ENCODE measurements at places on chromosomes 1 and 21.

GRCh38 chr1:87182611-87183010, 146.1 kb upstream of the LMO4 start:
- DNase-seq, result no peak

GRCh38 chr1:57590978-57591377, 167.1 kb upstream of the DAB1 start:
- no peak for DNase-seq

- no peak for DNase-seq
Observed at GRCh38 chr1:61375082-61375880, 292.9 kb downstream of the NFIA start.

DNA sequence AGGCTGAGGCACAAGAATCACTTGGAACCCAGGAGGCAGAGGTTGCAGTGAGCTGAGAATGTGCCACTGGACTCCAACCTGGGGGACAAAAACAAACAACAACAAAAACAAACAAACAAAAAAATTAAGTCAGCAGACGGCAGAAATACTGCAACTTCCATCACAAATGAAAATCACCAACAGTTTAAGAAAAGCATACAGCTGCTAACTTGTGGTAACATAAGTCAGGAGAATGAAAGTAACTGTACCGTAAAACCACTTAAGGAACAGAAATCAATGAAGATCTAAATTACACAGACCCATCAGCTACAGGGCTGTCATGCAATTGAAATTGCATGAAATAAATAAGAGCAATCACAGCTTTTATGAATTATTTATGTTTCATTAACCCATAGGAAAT, 25.0 kb downstream of the MCOLN2 start:
- DNase-seq, result no peak

- DNase-seq, result peak; percentile 44
Observed at GRCh38 chr1:165144757-165145397, 211.6 kb downstream of the LMX1A start.

DNA sequence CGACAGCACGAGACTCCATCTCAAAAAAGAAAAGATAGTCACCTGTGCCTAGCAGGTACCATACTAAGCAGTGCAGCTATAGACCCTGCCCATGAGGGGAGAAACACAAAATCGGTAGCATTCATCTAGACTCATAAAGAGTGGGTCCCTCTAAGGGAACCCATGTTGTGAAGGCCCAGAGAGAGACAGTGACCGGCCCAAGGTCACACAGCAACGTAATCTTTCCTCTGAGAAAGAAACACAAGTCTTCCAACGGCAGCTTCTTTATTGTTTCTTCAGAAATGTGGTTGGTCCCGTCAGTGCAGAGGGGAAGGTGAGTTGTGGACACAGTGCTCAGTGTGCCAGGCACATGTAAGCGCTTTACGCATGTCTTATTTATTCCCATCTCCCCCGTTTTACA, 198.6 kb upstream of the TMEM51 start:
- no peak for DNase-seq

- no peak for DNase-seq
Observed at GRCh38 chr1:226029568-226030225, 30.6 kb upstream of the SDE2 start.

GRCh38 chr1:3377604-3378279, 76.7 kb upstream of the ARHGEF16 start:
- DNase-seq, result no peak

DNA sequence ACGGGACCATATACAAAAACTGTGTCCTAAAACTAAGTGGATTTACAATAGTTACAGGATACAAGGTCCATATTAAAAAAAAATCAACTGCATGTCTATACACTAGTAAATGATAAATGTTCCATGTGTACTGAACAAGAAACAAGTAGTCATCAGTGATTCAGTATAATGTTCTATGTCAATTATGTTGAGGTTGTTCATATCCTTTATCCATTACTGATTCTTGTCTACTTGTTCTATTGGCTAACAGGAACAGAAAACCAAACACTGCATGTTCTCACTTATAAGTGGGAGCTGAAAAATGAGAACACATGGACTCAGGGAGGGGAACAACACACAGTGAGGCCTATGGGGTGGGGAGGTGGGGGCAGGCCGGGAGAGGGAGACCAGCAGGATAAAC, 90.5 kb downstream of the CDC42BPA start:
- DNase-seq, result no peak

DNA sequence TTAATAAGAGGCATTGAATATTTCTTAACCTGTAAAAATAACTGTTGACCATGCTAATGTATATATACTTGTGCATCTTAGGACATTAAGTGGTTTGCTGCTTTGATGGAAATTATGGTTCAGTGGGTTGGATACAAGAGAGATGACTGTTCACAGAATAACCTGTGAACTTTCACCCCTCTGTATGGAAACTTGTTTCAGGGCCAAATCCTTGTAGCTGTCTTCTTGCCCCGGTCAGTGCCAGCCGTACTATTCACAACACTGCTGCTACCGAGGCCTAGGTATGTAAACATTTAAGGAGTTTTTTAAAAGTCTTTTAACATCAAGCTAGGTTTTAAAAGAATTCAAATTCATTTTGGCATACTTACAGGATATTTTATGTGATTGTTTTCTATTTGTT, 16.1 kb downstream of the DONSON start:
- no peak for DNase-seq

GRCh38 chr1:236167578-236167977, 25.2 kb downstream of the GPR137B start:
- DNase-seq, result no peak

DNA sequence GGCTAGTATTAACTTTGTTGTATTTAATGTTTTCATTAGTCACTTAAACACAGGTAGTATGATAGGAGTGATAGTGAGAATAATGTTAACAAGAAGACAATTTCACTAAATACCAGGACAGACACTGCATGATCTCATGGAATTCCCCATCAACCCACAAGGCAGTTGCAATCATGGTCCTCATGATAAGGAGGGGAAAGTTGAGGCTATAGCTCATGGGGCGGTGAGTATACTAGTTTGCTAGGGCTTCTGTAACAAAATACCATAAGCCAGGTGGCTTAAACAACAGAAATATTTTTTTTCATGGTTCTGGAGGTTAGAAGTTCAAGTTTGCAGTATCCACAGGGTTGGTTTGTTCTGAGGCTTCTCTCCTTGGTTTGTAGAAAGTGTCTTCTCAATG, 115.8 kb downstream of the DSCAM start:
- DNase-seq, result no peak

DNA sequence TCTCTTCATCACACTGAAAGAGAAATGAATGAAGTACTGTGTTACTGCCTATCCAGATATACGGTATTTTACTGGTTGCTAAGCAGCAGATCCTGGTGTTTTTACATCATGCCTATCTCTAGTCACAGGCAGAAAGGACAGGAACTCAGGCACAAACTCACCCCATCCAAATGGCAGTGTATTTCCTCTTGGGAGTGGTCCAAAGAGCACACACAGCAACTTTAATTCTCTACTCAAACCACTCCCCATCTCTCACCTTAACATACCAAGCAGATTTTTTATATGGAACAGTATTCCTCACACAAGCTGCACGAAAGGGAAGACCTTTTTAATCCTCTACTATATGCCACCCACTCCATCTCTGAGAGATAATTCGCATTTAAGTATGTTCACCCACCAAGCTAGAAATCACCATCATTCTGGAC, 27.3 kb downstream of the EIF4G3 start:
- DNase-seq, result peak; percentile 56

- no peak for DNase-seq
Observed at GRCh38 chr1:31064111-31064717, 1.3 kb downstream of the PUM1 start.

DNA sequence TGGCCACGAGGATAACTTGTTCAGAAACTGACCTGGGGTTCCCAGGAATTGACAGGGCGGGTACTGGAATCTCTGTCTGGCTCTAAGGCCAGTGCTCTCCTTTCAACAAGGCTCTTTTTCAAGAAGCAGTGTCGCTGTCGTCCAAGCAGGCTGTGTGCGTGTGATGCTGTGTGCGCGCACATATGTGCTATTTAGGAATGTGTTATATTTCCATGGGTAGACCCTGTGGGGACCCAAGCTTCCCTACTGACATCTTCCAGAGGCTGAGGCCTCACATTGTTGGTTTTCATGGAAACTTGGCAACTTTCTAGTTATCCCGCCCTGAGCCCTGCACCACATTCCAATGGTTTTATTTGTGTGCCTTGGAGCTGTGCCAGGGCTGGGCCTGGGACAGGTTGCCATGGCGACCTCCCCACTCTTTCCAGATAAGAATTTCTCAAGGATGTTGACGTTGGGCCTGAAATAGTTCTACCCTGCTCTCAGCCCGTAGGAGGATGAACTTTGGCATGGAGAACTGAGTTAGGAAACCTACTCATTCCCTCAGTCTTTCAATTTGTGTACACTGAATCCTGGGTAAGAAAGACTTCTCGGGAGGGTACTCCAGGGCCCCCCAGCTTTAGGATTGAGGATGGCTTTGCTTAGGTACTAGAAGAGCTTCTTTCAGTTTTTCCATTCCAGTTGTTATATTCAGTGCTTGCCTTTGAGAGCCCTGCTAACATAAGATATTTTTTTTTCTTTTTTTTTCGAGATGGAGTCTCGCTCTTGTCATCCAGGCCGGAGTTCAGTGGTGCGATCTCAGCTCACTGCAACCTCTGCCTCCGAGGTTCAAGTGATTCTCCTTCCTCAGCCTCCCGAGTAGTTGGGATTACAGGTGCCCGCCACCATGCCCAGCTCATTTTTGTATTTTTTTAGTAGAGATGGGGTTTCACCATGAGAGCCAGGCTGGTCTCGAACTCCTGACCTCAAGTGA, 38.8 kb upstream of the SRSF10 start:
- DNase-seq, result peak; percentile 99

GRCh38 chr1:235304549-235305451, 23.2 kb downstream of the ARID4B start:
- DNase-seq, result peak; percentile 31

DNA sequence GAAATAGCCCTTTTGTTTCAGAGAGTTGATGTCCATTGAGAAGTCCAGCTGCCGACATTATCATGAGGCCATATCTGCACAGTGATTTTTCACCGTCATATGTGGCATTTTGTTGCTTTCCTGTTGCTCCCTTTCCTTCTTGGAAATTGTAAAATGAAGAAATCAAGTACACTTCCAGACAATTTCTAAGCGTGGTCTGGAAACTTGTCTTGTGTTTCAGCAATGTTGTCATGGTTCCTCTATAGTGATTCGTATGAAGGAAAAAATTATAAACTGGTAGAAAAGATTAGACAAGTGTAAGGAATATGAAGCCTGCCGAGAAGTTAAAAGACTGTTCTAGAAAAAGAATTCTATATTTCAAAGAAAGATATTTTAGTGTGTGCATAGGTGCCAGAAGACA, 17.7 kb downstream of the NTNG1 start:
- DNase-seq, result no peak

DNA sequence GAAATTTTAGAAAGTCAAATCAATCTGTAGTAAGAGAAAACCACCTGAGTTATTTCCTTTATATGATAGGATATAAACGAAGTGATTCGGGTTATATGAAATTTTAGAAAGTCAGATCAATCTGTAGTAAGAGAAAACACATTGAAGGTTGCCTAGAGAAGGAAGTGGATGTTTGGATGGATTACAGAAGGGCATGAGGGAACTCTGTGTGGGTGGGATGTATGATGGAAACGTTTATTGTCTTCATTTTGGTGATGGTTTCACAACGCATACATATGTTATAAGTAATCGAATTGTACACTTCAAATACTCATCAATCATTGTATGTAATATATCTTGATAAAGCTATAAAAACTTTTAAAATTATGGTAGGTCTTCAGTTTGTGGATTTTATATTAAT, 5.1 kb downstream of the CR1 start:
- DNase-seq, result no peak

DNA sequence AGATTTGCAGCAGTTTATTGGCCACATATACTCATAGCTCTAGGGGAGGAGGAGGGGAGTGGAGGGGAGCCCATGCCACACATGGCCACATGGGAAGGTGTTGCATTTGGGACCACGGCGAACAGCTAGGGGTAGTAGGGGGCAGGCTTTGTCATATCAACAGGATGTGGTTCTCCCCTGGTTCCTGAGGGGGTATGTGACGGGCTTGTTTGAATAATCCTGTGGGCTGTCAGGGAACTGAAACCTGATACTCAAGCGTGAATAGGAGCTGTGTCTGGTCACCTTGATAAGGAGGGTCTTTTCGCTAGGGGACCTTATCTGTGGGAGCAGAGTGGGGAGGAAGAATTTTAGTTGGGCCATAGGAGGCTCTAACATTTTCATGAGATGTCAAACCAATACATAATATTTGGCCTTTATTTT, 264.7 kb downstream of the CTH start:
- DNase-seq, result no peak

DNA sequence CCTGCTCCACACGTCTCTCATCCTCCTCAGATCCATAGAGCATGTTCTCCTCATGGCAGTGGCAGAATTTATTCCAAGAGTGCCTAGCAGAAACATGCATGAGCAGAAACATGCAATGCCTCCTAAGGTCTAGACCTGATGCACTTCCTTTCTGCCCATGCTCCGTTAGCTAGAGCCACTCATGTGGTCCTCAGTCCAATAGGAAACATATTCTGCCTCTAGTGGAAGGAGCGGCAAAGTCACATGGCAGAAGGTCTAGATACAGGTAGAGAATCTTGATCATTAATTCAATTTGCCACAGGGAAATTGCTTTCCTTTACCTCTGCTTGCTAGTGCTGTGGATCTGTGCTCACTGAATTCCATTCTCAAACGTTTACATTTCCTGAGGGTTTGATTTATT, 130.4 kb downstream of the KIF26B start:
- no peak for DNase-seq

- DNase-seq, result no peak
Observed at GRCh38 chr1:114467491-114467890, 43.5 kb downstream of the TRIM33 start.

DNA sequence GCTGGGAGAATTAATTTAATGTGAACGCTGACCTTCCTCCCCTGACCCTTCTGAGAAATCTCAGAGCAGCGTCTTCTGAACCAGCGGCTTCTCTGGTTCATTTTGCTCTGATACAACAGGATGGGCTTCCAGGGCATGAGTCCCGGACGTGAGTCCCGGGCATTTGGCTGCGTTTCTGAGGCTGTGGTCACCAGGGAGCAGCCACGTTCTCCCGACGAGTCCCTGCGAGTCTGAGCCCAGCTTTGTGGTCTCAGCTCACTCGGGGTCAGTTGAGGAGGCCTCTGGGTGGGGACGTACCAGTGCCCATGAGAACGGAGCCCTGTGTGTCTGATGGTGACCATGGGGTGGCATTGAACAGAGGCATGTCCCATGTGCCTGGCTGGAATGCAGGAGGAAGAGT, 17.7 kb upstream of the OBSCN start:
- DNase-seq, result no peak

DNA sequence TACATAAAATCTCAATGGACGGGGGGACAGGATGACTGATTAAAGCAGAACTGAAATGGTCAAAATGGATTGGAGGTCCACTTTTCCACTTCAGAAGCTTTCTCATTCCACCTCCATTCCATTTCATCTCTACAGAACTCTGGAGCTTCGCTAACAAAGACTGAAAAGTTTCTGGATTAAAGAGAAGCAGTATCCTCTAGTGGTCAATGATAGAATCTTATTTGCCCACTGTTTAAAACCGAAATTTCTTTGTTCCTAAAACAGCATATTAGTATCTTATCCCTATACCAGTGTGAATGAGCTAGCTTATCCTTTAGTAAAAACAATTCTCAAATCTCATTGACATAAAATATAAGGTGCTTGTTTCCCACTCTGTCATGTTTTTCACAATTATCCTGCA, 890.6 kb downstream of the KCNT2 start:
- DNase-seq, result peak; percentile 61

GRCh38 chr1:190478149-190479049, 735 bp upstream of the BRINP3 start:
- peak; percentile 37 for DNase-seq

All from IMR-90 (cell line).